Activated naive CD4-positive, alpha-beta T cell treated with anti-CD3 and anti-CD28 coated beads for 36 hours (primary cell): ENCODE measurements at places on chromosomes 5 and 9.

- DNase-seq, result no peak
Observed at GRCh38 chr5:173777149-173777548, 111.0 kb upstream of the CPEB4 start.

GRCh38 chr5:72107131-72107900 lies at the start of gene MAP1B:
Gene MAP1B (plus strand): TSS chr5:72107475. CDS start chr5:72107532, 57 bp downstream.
- no peak for DNase-seq

DNA sequence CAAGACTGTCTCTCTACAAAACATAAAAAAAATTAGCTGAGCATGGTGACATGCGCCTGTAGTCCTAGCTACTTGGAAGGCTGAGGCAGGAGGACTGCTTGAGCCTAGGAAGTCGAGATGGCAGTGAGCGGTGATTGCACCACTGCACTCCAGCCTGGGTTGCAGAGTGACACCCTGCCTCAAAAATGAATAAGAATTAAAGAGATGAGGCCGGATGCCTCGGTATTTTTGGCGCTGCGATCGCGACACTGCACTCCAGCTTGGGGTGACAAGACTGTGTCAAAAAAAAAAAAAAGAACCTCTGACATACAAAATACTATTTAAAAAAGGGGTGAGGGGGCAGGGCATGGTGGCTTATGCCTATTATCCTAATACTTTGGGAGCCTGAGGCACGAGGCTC lies 7.3 kb downstream of the GPBP1 start:
- peak; percentile 43 for DNase-seq

GRCh38 chr9:34125681-34126206 lies 754 bp downstream of the DCAF12 start:
- DNase-seq, result peak; percentile 24

DNA sequence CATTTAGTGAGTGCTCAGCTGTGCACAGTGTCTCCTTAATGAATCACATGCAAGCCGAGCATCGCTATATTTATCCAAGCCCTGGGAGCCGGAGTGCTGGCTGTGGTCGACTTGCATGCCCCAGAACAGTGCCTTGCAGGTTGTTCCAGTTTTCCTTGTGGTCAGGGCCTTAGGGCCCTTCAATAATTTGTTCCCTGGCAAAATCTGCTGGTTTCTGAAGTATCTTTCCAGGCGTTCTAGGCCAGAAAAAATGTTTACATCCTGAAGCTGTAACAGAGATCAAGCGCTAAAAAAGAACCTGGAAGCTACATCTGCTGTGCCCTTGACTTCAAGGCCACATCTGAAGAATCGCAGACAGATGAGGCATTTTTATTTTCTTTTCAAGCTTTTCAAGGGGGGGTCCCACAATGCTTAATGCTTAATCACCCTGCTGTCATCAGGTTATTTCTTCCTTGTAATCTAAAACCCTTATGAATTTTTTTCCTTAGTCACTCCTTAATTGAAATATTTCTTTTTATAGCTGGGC lies 105.8 kb downstream of the DOCK2 start:
- DNase-seq, result no peak
